Stimulated activated CD8-positive, alpha-beta memory T cell treated with anti-CD3 and anti-CD28 coated beads, Interleukin-2, amount 100 ng/mL, for 48 hours (primary cell): ENCODE measurements at places on chromosomes 5 and 9.

DNA sequence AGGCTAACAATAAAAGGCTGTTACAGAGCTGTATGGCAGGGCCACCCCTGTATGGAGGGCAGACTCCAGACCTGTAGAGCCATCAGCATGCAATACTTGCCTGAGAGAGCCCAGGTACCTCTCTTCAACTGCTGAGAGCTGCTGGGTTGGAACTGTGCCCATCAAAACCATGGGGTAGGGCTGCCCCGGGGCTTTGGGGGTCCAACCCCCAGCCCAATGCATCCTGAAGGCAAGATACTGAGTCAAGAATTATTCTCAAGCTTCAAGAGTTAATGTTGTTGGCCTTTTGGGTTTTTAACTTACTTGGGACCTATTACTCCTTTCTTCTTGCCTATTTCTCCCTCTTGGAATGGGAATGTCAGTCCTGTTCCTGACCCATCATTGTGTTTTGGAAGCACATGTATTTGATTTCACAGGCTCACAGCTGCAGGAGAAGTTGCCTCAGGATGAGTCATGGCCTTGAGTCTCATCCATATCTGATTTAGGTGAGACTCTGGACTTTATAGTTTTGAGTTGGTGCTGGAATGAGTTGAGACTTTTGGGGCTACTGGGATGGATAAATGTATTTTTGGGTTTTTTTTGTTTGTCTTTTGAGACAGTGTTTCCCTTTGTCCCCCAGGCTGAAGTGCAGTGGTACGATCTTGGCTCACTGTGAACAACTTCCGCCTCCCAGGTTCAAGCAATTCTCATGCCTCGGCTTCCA is 21.0 kb upstream of the CDK7 start:
- DNase-seq: no peak

DNA sequence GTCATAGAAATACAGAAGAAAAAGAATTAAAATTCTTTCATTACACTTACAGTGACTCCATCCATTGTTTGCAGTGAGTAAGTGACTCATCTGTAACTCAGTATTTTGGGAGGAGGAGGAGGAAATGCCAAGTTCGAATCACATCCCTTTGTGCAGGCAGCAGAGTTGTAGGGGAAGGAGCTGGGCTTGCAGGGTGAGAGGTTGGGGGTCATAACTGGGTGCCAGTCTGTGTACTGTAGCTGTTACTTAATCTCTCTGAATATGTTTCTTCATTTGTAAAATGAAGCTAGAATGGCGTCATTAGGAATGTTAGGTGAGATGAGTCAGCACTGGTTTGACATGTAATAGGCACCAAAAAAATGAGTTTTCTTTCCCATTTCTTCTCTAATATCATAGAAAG is 235.7 kb upstream of the ADAMTSL1 start:
- DNase-seq: no peak

DNA sequence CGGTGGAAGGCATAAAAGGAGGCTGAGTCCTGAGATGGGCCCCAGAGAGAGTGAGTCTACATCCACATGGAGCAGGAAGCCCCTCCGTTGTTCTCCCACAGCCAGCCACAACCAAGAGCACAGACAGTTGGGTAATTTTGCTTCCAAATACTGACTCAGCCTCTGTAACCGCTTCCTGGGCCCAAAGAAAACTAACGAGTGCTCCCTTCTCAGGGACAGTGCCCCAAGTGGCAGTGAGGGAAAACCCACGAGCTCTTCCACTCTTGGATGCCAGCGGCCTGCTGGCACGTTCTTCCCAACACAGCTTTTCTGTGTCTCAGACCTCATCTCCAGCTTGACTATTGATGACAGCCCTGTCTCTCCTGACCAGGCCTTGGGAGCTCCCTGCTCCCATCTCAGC is 207.6 kb downstream of the FSTL4 start:
- no peak for DNase-seq

DNA sequence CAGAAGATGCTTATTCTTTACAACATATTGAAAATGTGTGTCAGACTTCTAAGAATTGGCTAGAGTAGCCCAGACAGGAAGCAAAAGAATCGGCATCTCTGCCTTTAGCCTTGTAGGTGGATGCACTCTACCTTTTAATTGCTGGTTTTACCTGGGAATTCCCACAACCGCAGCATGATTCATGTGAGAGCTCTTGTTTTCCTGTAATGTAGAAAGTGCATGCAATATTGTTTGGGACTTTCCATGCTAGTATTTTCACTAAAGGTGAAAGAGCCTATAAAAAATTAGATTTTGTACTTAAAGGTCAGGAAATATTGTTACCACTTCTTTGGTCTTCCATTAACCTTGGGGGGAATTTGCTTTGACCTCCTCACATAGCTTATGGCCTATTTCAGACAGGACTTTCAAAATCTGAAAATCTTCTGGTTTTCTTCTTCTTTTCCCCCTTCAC is 89.8 kb downstream of the NTRK2 start:
- DNase-seq: peak; percentile 2

DNA sequence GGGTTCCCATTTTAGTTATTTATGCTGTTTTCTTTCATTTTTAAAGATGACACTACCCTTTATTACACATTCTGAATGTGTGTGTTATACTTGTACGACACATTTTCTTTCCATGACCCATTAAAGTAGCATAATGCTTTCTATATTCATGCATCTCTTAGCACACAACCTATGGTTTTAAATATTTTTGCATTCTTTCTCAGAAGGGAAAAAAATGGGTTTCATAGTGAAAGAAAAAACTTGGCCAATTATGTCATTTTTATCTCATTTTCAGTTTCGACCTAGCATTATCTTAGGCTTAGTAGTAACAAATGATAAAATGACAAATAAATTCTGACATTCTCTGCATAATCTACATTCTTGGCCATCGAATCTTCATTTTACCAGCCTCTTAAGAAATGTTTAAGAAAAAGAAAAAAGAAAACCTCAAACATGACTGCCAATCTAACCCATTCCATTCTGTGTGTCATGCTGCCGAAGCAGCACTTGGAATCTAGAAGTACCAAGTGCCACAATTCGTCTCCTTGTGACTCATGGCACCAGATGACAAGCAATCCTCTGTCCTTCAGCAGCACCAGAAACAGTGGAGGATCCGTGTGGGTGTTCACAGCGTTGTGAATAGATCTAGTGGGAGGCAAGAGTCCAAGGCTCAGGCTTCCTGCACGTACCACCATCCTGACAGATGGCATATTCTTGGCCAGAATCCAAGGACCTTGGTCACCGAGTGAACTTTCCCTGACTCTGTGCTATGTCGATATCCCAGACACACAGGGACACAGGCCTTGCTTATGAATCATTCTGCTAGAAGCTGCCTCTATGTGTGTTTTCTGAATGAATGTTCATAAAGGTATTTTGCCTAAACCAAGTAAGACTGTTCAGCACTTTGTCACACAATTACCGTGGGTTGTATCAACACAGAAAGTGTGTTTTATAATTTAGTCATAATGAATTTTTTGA is 502.7 kb downstream of the NR2F1-AS1 start:
- no peak for DNase-seq

- DNase-seq: no peak
Observed at GRCh38 chr5:83745816-83746215, 25.2 kb upstream of the HAPLN1 start.

GRCh38 chr5:40165789-40166728 is 513.7 kb upstream of the PTGER4 start:
- DNase-seq: no peak
